Mesenchymal stem cell (in vitro differentiated cells and primary cell): ENCODE measurements at places on chromosomes 2 and 18.
A peak's percentile ranks its signal among the peaks of the same experiment; 100 is the strongest.

DNA sequence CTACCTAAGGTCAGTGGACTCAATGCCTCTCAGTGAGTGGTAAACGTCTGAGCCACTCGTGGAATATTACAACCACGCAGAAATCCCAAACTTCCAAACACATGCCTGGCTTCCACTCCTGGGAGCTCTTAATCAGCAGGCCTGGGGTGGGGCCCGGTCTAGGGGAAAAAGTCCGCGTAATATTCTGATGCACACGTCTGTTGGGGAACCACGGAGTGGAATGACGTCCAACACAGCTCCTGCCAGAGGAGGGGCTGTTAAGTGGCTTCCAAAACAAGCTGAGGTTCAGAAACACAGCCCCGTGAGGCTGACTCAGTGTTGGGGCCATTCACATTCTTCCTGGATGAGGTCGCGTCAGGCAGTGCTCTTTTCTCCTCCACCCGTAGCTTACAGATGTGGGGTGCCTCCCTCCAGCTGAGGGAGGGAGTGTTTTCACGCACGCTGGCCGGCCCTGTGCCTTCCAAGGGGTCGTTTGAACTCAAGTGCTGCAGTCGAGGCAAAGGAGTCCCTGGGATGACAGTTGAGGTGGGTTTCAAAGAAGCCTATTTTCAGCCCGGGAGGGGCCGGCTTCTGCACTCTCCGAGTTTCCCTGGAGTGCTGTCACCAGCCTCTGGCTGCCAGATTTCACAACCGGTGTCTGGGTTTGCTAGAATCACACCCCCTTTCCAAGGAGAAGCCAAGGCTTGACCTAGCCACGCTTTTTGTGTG is 73.1 kb downstream of the ACKR3 start:
- DNase-seq: peak; percentile 98

DNA sequence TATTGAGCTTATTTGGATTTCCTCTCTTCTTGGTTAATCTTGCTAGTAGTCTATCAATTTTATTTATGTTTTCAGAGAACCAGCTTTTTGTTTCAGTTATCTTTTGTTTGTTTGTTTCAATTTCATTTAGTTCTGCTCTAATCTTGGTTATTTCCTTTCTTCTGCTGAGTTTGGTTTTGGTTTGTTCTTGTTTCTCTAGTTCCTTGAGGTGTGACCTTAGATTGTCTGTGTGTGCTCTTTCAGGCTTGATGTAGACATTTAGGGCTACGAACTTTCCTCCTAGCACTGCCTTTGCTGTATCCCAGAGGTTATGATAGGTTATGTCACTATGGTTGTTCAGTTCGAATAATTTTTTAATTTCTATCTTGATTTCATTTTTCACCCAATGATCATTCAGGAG is 141.6 kb downstream of the ZNF236 start:
- DNase-seq: no peak

DNA sequence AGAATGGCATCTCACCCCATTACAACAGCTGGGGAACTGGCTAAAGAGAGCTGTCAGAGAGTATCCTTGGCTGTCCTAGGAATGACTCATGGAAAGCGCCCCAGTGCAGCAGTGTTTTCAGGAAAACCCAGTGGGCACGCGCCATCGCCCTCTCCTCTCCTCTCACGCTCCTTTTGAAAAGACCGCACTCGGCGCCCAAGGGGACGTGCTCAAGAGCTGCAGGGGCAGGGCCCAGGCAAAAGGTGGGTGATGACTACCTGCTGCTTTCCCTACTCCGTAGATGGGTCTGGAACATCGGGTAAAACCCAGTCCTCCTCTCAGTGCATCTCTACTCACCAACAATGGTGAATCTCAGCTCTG is 68.1 kb downstream of the EMILIN2 start:
- DNase-seq: no peak

- DNase-seq: no peak
Measured at GRCh38 chr2:152716805-152717227, 445 bp downstream of the PRPF40A start.

- DNase-seq: peak; percentile 34
Measured at GRCh38 chr18:23825978-23826405, 136.7 kb downstream of the LAMA3 start.

DNA sequence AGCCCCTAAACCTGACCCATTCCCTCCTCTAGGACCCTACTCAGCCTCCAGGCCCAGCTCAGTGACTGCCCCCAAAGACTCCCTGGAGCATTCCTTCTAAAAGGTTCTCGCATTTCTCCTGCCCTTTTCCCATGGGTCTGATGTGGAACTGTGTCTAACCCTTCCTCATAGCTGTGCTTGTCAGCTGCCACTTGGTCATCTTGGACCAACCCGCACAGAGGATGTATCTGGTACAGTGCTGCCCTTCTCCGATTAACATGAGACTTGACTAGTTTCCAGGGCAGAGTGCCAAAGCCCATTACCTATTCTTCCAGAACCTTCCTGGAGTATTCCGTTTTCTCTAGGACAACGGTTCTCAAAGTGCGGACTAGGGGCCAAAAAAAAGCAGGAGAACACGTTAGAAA is 518 bp upstream of the NFU1 start:
- DNase-seq: no peak

DNA sequence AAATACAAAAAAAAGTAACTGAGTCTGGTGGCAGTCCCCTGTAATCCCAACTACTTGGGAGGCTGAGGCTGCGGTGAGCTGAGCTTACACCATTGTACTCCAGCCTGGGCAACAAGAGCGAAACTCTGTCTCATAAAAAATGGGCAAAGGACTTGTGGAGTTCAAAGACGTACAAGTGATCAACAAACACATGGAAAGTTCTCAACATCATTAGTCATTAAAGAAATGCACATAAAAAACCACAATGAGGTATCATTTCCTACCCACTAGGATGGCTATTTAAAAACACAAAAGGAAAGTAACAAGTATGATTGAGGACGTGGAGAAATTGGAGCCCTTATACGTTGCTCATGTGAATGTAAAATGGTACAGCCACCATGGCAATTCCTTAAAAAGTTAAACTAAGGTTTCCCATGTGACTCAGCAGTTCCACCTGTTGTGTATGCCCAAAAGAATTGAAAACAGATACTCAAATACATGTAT is 52.3 kb downstream of the RAB10 start:
- DNase-seq: peak; percentile 76

- peak; percentile 15 for DNase-seq
Measured at GRCh38 chr2:23312996-23313606, 71.9 kb upstream of the KLHL29 start.

- no peak for DNase-seq
Measured at GRCh38 chr18:70260683-70261082, 28.2 kb upstream of the SOCS6 start.

GRCh38 chr2:121790276-121790956 is 35.0 kb downstream of the TSN start:
- peak; percentile 47 for DNase-seq

DNA sequence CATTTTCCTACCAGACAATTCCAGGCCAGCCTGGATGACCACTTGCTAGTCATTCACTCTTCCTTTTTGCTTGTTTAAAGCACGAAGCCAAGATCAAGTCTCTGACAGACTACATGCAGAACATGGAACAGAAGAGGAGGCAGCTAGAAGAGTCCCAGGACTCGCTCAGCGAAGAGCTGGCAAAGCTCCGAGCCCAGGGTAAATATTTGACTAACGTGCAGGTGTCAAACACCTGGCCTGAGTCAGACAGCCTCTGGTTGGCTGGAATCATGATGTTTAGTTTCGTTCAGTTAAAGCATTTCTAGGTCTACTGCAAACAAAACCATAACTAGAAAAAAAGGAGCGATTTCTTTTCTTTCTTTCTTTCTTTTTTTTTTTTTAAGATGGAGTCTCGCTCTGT is 44.2 kb upstream of the LYPD6B start:
- DNase-seq: no peak

DNA sequence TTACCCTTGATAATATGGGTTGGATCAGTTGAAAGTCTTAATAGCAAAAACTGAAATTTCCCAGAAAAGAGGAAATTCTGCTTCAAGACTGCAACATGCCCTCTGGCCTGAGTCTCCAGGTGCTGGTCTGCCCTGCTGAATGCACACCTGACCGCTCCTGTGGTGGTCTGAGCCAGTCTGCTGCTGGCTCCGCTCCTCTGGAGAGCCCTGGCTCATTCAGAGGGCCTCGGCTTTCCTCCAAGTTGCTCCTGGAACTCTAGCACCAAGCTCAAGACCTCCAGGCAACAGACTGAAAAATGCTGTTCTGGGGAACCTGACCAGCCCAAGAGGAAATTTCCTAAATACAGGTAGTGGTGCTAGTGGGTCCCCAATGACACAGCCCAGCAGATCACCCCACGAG is 64.8 kb downstream of the DIPK1C start:
- DNase-seq: no peak

GRCh38 chr2:69013142-69013839 is at the start of gene ANTXR1:
TSS of gene ANTXR1 (plus strand) at chr2:69013179. CDS start at chr2:69013500, 321 bp downstream.
- peak; percentile 85 for DNase-seq

DNA sequence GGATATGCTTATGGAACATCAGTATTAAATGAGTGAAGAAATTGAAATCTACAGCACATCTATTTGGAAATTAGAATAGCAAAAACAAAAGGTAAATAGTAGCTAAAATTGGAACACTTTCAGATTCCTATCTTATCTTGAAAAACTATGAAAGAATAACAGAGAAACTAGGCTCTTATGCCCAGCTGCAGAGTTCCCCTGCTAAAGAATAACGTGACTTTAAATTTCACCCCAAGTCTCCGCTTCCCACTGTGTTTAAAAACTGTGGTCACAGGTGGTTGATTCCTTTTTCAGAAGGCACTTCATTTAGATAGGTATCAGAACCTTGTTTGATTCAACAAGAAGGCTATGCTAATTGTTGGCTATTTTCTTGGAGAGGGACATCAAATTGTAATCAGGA is 30.1 kb downstream of the ARHGAP28 start:
- no peak for DNase-seq

GRCh38 chr2:23355001-23355400 is 30.0 kb upstream of the KLHL29 start:
- no peak for DNase-seq

DNA sequence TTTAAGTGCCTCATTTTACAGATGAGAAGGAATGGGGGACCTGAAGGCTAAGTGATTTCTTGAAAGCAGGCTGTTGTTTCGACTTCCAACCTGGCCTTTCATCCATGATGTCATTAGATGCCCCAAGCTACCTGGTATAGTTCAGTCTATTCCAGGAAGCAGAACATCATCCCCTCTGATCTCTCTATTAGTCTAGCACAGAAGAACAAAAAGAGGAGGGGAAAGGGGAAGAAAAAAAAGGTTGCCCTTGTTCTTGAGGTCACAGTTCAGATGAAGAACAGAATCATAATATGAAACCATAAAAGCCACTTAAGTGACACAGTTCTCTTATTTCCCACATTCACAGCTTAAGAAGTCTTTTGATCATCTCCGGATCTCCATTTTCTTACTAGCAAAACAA is 386.2 kb upstream of the HNRNPA3 start:
- no peak for DNase-seq

DNA sequence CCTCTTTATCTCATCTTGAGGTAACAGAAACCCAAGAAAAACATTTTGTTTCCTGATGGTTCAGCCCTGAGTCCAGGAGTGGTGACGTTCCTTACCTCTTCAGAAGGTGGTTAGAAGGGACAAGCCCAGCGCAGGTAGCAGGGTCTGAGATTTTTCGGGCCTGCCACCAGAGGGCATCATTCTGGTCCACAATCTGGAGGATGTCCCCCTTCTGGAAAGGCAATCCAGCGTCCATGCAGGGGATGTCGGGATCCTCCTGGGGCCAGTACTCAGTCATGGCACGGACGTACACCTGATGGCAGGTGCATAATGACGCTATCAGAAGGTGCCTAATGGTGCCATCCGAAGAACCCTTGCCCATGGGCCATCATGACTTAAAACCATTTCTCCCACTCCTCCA is 17.7 kb downstream of the MPP4 start:
- DNase-seq: no peak

- DNase-seq: no peak
Measured at GRCh38 chr2:197878792-197879191, 74.4 kb downstream of the PLCL1 start.
